WTC11 (cell line): ENCODE measurements at places on chromosomes 3 and 15.

DNA sequence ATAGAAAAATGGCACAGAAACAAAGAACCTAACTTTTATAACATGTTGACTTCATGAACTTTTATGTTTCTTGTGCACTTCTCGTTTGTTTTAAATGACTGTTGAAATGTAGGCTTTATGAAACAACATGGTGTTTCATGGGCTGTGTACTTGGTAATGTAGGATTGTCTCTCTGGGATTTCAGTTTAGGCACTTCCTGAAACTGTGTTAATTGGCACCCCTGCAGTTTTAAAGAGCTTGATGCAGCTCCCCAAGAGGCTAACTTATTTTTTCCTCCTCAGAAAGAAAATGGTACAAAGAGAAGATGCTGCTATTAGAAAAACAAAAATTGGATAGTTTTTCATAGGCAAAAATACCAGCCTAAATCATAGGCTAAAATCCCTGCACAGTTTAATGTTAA is 239.2 kb downstream of the GRM7 start:
- DNase-seq = no peak

DNA sequence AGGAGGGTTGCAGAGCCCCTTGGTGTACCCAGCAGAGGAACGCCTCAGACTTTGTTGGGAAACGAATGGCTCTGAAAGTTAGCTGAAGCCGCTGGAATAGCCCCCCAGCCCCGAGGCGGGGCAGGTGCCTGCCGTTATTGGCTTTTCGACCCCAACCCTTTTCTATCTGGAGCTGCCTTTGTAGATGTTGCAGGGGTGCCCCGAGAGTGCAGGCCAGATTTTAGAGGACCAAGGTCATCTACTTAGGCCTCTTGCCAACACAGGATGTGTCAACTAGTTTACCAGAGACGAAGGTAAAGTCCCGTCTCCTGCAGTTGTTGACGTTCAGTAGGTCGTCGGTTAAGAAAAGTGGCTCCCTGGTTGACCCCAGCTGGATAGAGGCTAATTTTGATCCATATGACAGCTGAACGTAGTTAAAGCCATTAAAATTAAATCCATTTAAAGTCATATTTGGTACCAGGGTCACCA is 579 bp upstream of the UBE3A start:
- DNase-seq = no peak

DNA sequence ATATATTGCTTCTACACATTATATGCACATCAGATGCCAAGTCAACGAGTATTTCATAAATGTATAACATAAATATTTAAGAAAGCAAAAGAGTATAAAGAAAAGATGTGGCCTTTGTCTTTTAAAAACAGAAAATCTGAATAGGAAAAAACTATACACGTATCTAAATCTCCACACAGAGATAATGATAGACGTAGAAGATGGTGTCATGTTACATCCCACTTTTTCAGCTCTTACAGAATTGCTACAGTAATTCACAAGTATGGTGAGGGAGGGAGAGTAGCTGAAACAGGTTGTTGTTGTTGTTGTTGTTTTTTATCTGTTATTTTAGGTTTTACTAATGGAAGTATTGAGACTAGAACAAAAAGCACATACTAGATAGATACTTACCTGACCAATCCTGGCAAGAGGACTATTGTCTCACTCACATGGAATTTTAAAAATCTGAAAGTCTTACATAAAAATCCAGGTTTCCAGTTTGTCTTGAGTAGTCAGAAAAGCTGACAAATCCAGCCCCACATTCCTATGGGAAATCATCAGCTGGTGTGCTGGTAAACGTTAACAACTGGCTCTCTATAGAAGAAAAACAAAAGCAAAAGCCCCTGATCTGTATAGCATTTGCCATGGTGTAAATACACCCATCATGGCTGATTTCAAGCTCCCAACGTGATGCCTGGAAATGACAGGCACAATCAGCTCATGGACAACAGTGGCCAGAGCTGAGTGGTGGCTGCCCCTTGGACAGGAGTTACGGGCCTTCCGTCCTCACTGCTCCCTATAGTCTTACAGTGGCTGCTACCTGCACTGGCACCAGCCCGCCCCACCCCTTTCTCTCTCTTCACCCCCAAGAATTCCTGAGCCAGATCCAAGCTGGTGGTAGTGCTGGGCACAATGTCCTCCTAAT is 47.4 kb upstream of the VGLL4 start:
- no peak for DNase-seq

DNA sequence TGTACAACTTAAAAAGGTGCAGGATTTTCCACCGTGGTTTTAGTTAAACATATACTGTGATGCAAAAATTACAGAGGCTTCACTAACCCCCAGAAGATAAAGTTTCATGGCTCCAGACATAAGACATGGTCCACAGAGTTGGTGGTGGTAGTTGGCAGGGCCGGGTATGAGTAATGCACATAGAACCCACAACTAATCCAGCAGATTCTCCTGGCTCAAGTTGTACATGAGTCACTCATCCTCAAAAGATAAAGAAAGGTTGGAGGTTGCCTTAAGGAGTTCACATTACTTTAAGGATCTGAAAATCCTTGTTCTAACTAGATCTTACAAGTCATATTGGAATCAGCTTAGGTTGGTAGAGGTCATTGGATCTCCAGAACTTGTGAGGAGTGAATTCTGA is 98.3 kb upstream of the ZBTB20 start:
- DNase-seq = no peak

- peak; percentile 59 for DNase-seq
Observed at GRCh38 chr3:143972505-143973258, 1.1 kb downstream of the DIPK2A start.

GRCh38 chr15:83106994-83107840 is at the start of gene TM6SF1:
Gene TM6SF1 (plus strand): TSS chr15:83107645. CDS start chr15:83107681, 36 bp downstream.
- peak; percentile 26 for DNase-seq

DNA sequence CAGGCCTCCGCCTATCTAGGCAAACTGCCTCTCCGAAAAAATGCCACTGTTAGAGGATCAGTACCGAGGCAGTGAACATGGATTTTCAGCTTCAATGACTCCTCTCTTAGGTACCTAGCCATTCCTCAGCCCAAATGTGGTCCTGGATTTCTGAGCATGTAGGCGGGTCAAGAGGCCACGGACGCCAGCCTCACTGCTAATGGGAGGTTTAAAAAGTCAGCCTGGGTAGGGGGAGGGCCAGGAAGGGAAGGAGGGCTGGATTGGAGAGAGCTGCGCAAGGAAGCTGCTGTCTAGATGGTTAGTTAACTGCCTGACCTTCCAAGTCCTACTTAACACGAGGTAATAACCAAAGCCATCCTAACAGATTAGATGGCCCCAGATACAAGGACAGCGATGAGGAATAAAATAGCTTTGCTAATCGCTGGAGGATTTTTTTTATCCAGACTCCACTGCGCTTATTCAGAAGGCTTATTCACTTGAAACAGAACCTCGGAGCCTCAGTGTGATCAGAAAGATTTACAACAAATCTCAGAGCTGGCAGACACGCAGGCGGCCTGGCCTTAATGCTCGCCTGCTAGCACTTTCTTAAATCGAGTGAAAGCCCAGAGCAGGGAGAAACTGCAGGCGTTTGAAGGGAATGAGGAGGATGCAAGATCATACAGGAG is 34.3 kb downstream of the TLE3 start:
- DNase-seq = no peak

DNA sequence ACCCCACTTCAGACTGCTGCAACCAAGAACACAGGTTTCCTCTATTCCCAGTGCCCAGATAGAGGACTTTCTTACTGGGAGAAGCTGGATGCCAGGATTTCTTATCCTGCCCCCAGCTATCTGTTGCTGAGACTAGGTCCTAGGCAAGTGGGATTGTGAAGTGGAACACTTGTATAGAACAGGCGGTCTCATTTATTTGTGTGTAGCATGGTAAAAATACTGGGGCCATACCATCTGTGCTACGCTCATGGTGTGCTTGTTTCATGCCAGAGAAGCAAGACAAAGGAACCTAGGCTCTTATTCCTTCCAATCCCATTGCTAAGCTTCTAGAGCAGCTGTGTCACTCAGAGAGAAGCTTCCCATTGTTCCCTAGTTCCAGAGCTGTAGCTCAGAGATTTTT is 191.5 kb upstream of the EPHA6 start:
- no peak for DNase-seq

GRCh38 chr15:41775651-41776050 is 1.4 kb downstream of the MAPKBP1 start:
- no peak for DNase-seq

DNA sequence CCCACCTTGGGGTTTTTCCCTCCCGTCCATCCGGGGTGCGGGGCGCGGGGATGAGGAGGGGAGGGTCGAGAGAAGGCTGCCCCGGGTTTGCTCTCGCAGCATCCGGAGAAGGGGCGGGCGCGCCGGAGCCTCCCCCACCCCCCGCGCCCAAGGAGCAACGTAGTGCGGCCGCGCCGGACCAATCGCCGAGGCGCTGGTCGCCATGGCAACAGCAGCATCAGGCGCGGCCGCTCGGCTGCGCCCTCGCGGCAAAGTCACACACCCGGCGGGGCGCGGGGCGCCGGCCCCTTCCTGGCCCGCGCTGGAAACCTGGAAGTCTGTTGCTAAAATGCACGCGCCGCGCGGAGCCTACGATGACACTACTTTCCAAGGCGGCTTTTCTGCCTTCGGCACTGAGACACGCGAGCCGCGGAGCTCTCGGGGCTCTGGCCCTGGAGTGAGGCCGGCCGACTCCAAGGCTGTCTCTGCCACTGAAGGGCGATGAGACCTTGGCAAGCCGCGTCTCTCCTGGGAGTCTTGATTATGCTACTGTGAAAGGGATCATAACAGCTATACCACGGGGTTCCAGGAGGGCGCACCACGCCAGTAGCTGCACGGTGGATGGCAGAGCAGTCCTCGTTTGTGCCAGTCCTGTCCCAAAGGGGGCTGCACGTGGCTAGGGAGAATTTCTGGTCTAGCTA is at the start of gene IQSEC1:
Gene IQSEC1 (minus strand): TSS at position 104 of the 680 bp plus-strand sequence. CDS start 415 bp downstream, outside the sequence.
- DNase-seq = peak; percentile 80

DNA sequence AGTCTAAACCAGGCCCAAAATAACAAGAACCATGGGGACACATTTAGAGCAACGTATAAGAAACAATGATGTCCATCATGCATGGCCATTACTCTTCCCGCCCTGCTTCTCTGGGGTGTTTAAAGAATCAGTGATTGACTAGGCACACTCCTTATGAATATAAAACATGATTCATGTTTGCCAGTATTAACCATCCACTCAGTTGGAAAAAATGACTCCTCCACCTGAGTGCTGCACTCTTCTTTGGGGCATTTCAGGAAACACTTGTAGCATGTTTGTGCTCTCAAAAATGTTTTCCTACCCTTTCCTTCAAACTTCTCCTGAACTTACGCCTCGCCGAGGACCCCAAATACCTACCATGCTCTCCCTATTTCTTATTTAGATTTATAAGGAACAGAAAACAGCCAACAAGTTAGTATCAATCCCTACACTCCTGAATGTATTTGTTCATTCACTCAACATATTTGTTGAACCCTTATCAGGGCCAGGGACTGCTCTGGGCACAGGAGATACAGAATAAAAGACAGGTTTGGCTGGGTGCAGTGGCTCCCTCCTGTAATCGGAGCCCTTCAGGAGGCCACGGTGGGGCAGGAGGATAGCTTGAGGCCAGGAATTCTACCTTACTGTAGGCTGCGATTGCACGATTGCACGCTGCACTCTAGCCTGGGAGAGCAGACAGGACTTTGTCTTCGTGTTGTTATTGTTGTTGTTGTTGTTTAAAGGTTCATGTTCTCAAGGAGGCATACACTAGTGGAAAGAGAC is 137.0 kb downstream of the TMCO5A start:
- no peak for DNase-seq

- DNase-seq = no peak
Observed at GRCh38 chr3:149640976-149641728, 16.7 kb downstream of the WWTR1 start.

GRCh38 chr15:91782221-91782620 is 71.3 kb upstream of the SLCO3A1 start:
- DNase-seq = no peak

DNA sequence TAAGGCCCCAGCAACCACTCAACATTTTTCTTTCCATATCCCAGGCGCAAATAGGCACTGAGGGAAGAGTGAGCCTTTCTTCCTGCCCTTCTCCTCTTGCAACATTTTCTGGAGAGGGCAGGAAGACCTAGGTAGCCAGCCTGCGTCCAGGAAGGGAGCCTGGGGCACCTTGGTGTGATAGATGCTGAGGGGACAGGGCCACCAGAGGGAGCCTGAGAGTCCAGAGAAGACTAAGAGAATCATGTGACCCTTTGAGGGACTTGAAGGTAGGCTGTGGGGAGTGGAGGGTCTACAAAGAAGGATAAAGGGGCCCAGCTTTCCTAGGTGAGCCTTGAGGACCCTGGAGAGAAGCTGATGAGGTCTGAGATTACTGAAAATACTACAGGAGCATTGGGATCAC is 346.6 kb downstream of the CNTN6 start:
- no peak for DNase-seq

GRCh38 chr3:101379658-101380376 is 59.4 kb upstream of the IMPG2 start:
- no peak for DNase-seq

DNA sequence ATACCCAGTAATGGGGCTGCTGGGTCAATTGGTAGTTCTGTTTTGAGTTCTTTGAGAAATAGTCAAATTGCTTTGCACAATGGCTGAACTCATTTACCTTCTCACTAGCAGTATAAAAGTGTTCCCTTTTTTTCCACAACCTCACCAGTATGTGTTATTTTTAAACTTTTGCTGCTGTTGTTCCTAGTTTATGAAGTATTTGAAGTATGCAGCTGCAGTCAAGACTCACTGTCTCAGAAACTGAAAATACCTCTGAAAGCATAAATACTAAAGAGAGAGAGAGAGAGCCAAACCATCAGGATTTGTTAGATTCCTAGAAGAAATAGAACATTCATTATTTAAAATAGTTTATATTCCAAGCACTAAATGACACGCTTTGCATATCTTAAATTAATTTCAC is 764.2 kb downstream of the NTRK3 start:
- DNase-seq = no peak
